ENCODE measurements at places on chromosomes 4 and X.
A peak's percentile ranks its signal among the peaks of the same experiment; 100 is the strongest.

GRCh38 chr4:137640156-137640837 lies 108.0 kb upstream of the PCDH18 start:
- peak; percentile 69 for ATAC-seq

GRCh38 chrX:154594491-154594890 lies 9.6 kb downstream of the CTAG1A start:
- no peak for ATAC-seq

DNA sequence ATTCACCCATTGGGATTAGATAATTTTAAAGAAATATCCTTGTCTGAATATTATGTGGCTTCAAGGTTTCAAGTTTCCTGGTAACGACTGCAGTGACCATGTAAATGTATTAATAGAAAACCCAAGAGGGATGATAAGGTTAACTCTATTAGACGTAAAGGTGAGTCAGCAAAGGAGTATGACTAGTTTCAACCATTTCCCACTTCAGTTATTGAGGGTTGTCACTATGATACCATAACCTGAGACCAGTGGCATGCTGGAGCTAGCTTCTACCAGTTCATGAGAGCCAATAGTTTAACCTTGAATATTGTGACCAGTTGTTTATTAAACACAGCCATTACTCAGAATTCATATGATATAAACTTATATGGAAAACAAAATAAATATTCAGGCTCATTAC lies 270.1 kb downstream of the TMA16 start:
- ATAC-seq = no peak

DNA sequence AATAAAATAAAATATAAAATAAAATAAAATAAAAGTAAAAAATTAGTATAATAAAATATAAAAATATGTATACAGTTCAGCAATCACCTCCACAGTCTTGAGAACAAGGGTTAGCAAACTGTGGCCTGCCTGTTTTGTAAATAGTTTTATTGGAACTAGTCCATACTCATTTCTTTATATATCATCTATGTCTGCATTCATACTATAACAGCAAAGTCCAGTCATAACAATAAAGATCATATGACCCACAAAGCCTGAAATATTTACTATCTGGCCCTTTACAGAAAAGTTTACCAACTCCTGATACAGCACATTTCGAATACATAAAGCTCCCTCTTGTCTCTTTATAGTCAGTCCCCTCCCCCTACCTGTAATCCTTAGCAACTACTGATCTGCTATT lies 111.9 kb downstream of the SLC10A6 start:
- no peak for ATAC-seq

GRCh38 chrX:136304493-136304892 lies 3.7 kb downstream of the ADGRG4 start:
- no peak for ATAC-seq

GRCh38 chr4:108725457-108725856 lies 37.4 kb downstream of the ETNPPL start:
- ATAC-seq = no peak

DNA sequence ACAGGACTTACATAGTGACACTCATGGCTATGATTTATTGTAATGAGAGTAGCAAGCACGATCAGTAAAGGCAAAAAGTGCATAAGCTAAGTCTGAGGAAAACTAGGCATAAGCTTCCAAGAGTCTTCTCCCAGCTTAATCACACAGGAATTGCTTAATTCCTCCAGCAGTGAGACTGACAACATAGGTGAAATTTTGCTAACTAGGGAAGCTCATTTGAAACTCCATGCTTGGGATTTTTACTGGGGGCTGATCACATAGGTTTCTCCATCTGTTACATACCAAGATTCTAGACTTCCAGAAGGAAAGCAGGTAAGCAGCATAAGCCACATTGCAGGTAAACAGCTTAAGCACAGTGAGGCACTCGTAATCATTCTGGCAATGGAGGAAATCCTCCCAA lies 71.8 kb upstream of the FHDC1 start:
- peak; percentile 20 for ATAC-seq

GRCh38 chrX:45758738-45759397 lies 558.2 kb upstream of the DIPK2B start:
- ATAC-seq = no peak

DNA sequence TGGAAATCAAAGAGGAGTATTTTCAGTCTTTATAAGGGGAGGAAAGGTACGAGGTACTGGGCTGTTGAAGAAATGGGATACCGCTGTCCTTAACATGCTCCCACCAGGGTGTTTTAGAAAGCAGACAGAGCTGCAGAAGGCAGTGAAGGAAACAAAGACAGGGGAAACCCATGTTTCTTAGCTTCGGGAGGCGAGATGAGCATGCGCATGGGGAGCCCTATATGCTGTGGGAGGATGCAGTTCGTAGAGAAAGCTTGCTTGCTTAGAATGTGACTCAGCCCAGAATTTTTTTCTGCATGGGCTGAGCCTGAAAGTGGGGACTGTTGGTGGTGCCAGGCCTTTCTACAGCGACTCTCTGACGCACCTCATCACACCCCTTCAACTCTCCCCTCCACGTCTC lies 28.8 kb upstream of the SCOC start:
- no peak for ATAC-seq

DNA sequence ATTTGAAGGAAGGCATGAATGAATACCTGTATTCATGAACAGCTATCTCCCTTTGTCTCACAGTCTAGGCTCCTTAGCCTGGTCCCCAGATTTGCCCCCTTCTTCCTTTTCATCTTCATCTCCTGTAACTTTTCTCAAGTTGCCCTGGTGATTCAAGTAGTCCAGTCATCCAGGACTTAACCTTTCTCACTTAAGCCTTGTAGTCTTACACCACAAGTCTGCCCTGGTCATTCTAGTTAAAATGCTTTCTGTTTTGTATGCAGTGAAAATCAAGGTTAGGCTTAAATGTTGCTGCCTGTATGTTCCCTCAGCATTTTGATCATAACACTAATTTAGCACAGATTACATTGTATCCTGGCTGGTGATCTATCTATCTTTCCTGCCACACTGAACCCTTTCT lies 58.5 kb upstream of the SLC7A11 start:
- no peak for ATAC-seq

GRCh38 chr4:115664285-115664684 lies 550.9 kb upstream of the NDST4 start:
- ATAC-seq = no peak

DNA sequence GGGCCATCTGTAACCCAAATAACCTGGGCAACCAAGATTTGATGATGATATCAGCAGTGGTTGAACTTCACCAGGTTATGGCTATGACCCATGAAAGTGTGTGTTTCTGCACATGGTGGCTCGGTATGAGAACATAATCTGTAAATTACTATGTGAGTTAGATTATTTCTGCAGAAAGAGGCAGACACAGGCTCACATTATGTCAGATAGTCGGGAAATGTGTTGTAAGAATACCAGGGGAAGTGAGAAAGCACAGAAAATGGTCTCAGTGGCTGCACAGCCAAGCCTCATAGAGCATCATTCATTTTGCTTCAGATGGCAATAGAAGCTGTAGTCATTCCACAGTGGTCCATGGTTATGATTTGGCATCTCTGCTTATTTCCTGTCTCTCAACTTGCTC lies 63.0 kb upstream of the RBPJ start:
- ATAC-seq = no peak

DNA sequence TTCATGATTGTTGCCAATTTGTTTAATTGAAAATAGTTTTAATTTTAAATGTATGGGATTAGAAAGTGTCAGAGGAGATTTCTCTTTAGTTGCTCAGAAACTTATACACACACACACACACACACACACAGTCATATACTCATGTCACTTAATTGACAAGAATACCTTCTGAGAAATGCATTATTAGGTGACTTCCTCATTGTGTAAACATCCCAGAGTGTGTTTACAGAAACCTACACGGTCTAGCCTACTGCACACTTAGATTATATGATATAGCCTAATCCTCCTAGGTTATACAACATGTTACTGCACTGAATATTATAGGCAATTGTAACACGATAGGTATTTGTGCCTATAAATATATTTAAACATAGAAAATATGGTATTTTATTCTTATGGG lies 1327.4 kb downstream of the FSTL5 start:
- peak; percentile 37 for ATAC-seq

- no peak for ATAC-seq
Measured at GRCh38 chrX:18422325-18422724, 3.1 kb upstream of the CDKL5 start.

GRCh38 chr4:140739971-140740370 lies 16.2 kb downstream of the TBC1D9 start:
- ATAC-seq = no peak

DNA sequence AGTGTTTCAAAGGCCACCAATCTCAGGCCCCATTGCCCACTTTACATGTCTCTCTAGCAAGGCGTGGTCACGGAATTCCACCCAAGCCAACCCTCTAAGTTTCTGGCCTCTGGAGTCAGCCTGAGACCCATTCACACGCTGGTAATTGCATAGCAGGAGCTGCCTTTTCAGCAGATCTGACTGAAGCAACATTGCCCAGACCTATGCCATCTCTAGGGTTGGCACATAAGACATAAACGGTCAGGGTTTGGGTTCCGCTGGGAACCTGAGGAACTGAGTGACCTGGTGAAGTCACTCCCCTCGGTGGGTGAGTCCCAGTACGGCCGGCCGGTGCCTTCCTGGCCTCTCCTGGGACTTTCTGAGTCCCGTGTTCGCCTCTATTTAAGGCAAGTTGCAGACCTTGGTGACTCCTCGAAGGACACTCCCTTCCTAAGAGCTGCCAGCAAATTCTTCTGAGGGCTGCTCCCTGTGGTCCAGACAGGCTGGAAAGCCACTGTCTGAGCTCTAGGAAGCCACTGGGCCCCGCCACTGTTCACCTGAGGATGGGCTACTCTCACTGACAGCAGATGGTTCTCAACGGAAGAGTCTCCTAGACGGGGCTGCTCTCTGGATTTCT lies 15.9 kb downstream of the CTAG1A start:
- ATAC-seq = peak; percentile 21

DNA sequence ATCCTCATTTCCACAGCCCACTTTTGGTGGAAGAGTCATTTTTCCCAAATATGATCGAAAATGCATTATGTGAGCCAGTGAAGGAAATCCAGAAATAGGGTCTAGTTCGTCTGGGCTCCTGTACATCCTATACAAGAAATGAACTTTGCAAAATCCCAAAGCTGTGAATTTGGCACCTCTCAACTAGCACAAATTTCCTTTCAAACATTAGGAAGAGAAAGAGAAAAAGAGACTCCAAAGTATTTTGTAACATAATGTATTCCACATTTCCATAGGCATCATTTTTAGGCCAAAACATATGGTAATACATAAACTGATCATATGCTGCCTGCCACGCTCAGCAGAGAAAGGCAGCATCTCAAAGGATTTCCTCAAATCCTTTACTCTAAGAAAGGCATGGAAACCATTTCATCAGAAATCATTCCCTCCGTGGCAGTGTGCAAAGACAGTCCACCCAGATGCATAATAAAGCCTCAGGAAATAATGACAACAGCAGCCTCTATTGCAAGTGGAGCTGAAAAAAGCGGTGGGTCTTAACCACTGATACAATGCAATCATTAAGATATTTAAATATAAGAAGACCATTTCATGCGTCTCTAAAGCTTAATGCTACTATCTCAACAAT lies 56.8 kb downstream of the ANOS1 start:
- ATAC-seq = no peak

DNA sequence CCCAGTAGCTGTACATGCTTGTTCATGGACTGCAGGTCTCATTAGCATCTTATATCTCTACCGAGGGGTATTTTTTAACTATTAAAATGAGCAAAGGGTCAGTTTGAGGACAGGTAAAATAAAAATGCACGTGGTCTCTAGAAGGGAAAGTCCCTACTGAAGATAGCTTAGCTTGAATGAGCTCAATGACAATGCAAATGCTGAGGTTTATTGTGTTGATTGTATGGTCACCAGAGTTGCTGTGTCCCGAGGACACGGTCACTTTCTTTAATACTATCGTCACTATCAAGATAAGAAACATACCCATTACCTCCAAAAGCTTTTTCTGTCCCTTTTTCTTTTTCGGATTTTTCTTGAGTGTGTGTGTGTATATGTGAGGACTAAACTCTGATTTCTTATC lies 250.5 kb upstream of the PRKX start:
- no peak for ATAC-seq

GRCh38 chr4:25051534-25051933 lies 20.8 kb upstream of the LGI2 start:
- ATAC-seq = no peak

DNA sequence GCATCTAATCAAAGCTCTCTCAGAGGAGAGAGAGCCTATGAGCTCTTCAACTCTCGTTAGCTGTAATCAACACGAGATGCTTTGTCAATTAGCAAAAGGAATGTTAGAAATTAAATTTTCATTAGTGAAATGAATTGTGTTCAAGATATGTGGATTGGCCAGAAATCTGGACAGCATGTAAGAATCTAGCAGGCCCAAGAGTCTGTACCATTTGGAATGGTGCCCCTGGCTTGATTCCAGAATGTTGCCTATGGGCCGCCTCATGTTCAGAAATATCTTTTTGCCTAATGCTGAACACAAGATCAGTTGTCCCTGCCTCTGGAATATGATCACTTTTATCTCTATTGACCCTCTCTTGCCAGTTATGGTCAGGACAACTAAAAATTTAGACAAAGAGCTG lies 88.2 kb downstream of the RBM46 start:
- ATAC-seq = no peak

GRCh38 chr4:55439023-55439422 lies 43.3 kb downstream of the TMEM165 start:
- ATAC-seq = no peak

DNA sequence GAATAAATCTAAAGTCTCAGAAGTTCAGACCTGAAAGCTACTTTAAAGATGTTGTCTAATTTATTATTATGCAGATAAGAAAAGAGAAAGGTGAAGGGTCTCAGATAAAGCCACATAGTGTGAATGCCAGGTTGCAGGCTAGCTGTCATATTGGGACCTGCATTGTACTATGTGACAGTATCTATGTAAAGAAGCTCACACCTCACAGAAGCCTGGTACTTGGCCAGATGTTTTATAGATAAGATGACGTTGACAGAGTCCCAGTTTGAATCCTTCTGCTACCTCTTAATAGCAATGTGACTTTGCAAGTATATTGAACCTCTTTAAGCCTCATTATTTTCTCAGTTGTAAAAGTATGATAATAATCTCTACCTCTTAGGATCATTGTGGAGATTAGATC lies 227.0 kb downstream of the SPRY1 start:
- ATAC-seq = no peak

DNA sequence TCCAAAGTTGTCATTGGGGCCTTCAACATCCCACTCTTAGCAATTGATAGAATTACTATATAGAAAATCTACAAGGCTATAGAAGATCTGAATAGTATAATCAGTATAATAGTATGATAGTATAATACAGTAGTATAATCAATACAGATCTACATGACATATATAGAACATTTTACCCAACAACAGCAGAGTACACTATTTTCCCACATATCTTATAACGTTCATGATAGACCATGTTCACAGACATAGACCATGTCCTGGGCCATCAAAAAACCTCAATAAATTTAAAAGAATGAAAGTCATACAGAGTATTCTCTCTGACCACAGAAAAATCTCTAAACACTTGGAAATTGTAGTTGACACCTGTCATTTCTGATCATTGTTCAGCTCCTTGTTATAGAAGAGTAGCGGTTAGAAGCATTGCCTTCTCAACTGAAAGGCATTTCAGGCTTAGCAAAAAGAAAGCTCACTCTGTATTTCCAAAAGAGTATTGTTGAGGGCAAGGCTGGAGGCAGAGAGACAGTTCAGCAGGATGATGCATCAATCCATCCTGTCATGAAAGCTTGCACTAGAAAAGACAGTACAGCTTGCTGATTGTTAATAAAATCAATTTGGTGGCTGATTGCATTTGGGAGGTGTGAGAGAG lies 38.8 kb upstream of the ARMCX5 start:
- ATAC-seq = no peak
